ENCODE measurements at places on chromosomes 6 and 20. TPM values are rescaled to one million over a fixed set of nuclear protein-coding genes. Genes with fewer than 3 reads are reported as not detected.

Gene C4B
- 149 TPM for total RNA-seq

Gene PFDN4
- 19.6 TPM for total RNA-seq

Gene GLP1R
- total RNA-seq: 6.1 TPM

Gene HLA-DRB1
- total RNA-seq: 86.4 TPM

Gene FAM217A
- not detected for total RNA-seq

Gene FUT9
- total RNA-seq: not detected

Gene NECAB3
- total RNA-seq: 58.1 TPM

Gene DACT2
- 1.9 TPM for total RNA-seq

Gene ME1
- total RNA-seq: 42.1 TPM

Gene RBL1
- total RNA-seq: 3.7 TPM

Gene NKAIN2
- total RNA-seq: 2.7 TPM

Gene ULBP1
- 0.20 TPM for total RNA-seq

Gene LHFPL5
- not detected for total RNA-seq

Gene SCUBE3
- total RNA-seq: 0.86 TPM

Gene GHRH
- total RNA-seq: 17.2 TPM

Gene TRIM40
- not detected for total RNA-seq

Gene SLC22A16
- not detected for total RNA-seq

Gene OLIG3
- total RNA-seq: not detected

Gene CAGE1
- not detected for total RNA-seq

Gene ZGPAT
- 16.0 TPM for total RNA-seq

Gene PNLDC1
- total RNA-seq: 0.31 TPM

Gene GGTLC1
- not detected for total RNA-seq

Gene ADAM33
- total RNA-seq: 11.5 TPM

Gene EPB41L1
- total RNA-seq: 21.9 TPM

Gene CDC40
- 15.5 TPM for total RNA-seq

Gene C6orf15
- total RNA-seq: not detected

Gene KCNB1
- 0.45 TPM for total RNA-seq

Gene BPIFB1
- total RNA-seq: not detected

Gene CYP39A1
- total RNA-seq: 7.1 TPM

Gene XKR7
- total RNA-seq: not detected

Gene SIGLEC1
- 9.1 TPM for total RNA-seq

Gene LYRM2
- total RNA-seq: 45.2 TPM

All from right cardiac atrium (tissue), 5 donors.